Stimulated activated CD4-positive, alpha-beta T cell treated with anti-CD3 and anti-CD28 coated beads, TNF-alpha, amount 100 ng/mL, for 1 hour (primary cell): ENCODE measurements at places on chromosomes 11 and 22.

DNA sequence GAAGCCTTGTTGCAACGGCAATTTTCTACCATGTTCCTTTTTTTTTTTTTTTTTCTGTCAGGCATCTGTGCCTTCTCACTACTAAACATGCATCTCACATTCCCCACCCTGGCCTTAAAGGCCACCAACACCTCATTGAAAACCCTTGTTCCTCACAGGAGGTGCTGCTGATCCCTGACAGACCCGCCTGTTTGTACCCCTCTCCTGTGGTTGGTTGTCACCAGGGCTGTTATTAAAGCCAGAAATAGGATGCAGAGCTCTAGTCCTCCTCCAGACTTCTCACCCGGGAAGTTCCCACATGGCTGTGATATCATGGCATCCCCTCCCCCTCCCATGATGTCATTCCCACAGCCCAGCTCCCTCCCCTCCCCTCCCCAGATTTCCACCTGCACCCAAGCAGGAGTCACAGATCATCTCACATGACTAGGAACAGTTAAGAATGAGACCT, 302.8 kb upstream of the NCAM1 start:
- DNase-seq: no peak

DNA sequence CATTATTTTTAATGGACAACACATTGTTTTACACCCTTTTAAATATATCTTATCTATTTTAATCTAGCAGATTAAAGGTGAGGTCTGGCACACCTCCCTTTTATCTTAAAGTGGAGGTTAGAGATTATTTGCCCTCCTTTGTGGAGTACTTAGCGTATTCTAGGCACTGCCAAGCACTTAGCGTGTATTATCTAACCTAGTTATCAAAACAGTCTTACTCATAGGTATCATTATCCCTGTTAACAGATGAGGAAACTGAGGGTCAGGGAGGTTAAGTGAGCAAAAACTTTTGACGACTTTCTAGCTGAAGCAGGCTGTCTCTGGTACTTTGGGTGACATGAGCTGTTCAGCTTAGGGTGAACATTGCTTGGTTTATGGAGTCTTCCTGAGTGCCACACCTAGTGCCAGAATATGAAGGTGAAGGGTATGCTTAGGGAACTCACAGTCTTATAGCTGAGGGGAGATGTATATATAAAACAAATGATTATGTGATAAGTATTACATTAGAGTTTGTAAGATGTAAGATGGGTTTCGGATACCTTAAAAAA, 55.0 kb downstream of the ZNRF3 start:
- no peak for DNase-seq

- no peak for DNase-seq
Measured at GRCh38 chr22:34886391-34886790, 179.6 kb upstream of the ISX start.

GRCh38 chr11:3920148-3920852, 64.8 kb downstream of the STIM1 start:
- peak; percentile 32 for DNase-seq

GRCh38 chr11:127130321-127130720, 129.8 kb upstream of the KIRREL3 start:
- no peak for DNase-seq

DNA sequence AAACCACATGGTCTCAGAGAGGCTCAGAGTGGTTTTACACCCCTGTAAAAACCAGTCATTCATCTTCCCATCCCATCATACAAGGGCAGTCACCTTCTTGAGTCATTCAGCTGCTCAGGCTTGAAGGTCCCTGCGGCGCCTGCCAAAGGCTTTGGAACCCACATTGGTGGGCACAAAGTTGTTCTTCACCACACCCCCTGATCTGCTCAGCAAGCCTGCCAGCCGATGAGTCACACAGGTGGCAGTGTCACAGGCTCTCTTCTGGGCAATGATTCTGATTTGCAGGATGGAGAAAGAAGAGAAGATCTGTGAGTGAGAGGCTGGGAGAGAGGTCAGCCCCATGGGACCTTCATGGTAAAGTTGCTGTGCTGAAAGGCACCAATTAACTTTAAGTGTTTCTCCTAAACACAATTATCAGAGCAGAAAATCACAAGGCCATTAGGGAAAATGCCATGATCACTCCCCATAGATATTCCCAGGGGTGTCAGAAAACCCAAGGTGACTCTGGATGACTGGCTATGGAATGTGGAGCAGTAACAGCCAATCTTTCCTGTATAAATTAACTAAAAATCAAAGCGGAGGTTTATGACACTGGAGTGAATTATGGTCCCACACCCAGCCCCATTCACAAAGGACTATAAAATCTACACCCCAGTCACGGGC, 4.4 kb downstream of the CALCA start:
- DNase-seq: no peak

DNA sequence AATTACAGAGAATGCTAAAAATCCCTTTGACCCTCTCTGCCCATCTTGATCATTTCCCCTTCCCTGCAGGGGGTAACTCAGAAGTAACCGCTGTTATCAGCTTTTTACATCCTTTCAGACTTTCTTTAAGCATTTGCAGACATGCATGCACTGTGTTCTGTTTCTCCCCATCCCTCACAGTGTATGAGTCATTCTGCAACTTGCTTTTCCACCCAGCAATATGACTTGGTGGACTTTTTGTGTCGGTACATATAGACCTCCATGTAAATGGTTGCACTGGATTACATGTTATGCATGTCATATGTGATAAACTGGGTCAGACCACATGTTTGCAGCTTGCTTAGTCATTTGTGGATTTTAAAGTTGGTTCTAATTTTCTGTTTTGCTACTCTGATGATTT, 87.7 kb upstream of the NECTIN1 start:
- no peak for DNase-seq

DNA sequence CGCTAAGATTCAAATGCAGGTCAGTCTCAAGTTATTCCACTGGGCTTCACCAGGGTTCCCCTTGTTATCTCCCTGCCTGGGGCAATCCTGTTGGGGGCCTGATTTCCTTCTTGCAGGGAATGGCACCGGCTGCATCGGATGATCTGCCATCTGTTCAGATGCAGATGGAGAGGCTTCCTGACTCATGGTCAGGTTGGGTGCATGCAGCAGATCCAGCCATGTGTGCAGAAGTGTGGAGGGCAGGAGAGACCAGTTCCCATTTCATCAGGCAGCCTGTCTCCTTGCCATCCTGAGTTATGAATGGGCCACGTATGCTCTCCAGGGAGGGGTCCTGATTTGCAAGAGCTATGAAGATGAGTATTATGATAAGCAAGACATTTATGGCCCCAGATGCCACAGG, 161.2 kb upstream of the PLET1 start:
- DNase-seq: no peak

- no peak for DNase-seq
Measured at GRCh38 chr22:48398181-48398905, 1429.3 kb downstream of the BRD1 start.

DNA sequence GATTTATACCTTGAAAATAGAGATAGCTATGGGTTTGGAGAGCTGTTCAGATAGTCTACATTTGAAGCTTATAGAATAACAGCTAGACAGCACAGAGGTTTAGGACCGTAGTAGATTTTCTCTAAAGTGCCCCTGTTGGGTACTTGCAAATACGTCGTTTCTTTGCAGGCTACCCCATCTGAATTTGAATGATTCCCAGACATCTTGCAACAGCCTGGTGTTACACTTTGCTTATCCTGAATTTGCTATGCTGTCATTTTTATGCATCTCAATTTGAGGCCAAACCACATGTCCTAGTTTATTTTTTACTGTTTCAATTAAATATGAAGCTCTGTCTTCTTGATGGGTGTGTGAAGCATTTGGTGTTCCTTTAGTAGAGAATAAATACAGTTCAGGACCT, 142.1 kb downstream of the WNT11 start:
- no peak for DNase-seq

GRCh38 chr11:66421492-66422205, 814 bp downstream of the NPAS4 start:
- peak; percentile 68 for DNase-seq

DNA sequence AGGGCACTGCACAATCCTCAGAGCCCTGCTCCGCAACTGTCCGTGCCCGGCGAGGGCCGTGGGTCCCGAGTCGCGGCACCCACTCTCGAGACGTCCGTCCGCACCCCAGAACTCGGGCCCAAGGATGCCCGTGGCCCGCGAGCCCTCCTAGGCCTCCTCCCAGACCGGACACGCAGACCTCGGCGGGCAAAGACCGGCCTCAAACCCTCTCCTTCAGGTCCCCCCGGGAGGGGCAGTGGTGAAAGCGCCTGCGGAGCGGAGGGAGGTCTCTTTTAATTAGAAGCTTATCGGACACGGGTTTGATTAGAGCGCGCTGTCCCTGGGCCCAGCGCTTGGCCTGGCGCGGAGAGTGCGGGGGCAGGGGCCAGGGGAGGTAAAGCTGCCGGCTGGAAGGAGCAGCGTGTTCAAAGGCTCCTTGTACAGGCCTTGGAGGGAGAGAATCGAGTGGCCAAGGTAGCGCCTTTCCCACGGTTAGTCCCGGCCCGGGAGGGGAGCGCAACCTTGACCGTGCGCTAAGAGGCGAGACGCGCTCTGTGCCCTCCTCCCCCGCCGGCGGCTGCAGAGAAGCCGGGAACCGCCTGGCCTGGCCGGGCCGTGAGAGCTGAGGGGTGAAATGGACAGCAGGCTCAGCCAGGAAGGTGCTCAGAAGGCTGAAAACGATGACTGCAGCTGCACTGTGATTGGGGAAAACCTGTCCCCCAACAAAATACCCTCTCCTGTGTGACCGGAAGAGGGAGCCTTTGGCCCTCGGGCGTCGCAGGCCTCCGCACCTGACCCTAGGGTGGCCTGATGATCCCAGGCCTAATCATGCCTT, 4.6 kb downstream of the WT1 start:
- no peak for DNase-seq

GRCh38 chr11:115944596-115944995, 440.4 kb upstream of the CADM1 start:
- DNase-seq: no peak

- DNase-seq: no peak
Measured at GRCh38 chr11:75323609-75324008, 27.9 kb downstream of the ARRB1 start.

- peak; percentile 30 for DNase-seq
Measured at GRCh38 chr22:46777609-46777970, 15.1 kb downstream of the TBC1D22A start.

DNA sequence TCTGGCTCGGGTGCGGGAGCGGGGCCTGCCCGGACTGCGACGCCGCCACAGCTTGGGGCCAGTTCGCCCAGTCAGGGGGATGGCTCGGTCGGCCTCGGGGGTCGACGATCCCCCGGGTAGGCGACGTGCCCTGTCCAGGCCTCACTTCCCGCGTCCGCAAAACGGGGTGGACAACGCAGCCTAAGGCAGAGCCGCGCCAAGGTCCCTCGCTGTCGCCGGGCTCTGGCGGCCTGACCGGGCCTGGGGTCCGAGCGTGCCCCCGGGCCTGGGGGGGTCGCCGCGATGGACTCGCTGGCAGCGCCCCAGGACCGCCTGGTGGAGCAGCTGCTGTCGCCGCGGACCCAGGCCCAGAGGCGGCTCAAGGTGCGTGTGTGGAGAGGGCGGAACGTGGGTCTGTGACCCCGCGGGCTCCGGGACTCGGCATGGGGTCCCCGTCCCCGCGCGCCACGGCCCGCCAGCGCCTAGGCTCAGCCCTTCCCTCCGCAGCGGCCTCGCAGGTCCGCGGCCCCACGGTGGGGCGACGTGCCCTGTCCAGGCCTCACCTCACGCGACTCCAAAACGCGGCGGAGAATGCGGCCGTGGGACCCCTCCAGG, 4.2 kb downstream of the SEPTIN5 start:
- DNase-seq: no peak

DNA sequence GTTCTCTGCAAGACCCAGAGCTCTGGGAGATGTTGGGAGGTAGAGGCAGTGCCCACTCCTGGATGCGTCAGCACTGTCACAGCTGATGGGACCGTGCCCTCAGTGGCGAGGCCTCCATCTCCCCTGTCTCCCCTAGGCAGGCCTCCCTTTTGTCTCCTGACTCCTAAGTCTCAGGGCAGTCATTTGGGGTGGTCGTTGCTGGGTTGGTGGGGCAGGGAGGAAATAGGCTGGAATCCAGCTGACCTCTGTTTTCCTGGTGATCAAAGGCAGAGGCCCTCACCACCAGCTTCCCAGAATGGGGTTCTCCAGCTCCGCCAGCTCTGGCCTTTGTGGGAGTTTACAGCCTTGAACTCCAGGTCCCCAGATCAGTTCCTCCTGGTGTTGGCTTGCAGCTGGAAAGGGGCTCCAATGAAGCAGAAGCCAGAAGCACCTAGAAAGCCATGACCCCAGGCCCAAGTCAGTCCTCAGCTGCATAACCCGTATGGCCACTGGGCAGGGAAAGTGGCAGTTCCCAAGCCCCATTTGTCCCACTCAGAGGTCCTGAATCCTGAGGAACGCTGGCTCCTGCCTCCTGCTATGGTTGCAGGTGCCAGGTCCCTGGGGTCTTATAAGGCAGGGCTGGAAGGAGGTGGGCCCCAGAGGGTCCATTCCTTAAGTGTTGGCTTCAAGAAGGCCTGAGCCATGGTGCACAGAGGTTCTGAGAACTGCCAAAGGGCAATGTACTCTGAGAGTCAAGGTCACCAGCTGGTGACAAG, 7.3 kb upstream of the FXYD2 start:
- no peak for DNase-seq

DNA sequence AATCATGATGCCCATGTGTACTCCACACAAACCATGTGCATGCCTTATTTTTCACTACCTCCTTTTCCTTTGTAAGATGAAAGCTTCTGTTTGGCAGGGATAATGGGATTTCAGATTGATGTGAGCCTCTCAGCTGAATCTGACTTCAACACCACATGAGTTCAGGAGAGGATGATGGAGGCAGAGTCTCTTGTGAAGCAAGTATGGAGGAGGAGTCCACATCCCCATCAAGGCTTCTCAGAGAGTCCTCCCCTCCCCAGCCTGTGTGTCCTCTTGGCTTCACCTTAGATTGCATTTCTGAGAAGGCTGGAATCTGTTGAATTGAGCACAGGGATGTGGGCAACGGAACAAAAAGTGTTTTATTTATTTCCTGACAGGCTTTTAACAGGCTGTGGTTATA, 370.4 kb downstream of the FAT3 start:
- DNase-seq: no peak

DNA sequence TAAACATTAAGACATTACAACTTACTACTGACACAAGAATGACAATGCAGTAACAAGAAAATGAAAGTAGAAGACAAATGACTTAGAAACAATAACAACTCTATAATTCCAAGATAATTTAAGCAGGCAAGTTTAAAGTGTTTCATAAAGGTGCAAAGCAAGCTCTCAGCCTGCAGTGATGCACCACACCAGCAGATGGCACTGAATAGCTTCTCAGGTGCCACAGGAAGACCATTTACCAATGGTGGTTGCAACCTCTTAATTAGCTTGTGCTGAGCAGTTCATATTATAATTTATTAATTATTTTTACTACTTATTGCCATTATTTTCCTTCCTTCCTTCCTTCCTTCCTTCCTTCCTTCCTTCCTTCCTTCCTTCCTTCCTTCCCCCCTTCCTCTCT, 60.6 kb downstream of the NXPE2 start:
- no peak for DNase-seq

GRCh38 chr22:39534092-39534506, 1.6 kb upstream of the RPS19BP1 start:
- no peak for DNase-seq

GRCh38 chr11:13287036-13287435, 9.4 kb downstream of the BMAL1 start:
- DNase-seq: no peak
